ENCODE measurements at places on chromosomes 11 and 22.
A peak's percentile ranks its signal among the peaks of the same experiment; 100 is the strongest.

- no peak for DNase-seq
These were observed 23.0 kb upstream of the MAML2 start for GRCh38 chr11:96366024-96366423.

- DNase-seq, result no peak
These were observed 344.7 kb downstream of the BUD13 start for GRCh38 chr11:116427903-116428637.

DNA sequence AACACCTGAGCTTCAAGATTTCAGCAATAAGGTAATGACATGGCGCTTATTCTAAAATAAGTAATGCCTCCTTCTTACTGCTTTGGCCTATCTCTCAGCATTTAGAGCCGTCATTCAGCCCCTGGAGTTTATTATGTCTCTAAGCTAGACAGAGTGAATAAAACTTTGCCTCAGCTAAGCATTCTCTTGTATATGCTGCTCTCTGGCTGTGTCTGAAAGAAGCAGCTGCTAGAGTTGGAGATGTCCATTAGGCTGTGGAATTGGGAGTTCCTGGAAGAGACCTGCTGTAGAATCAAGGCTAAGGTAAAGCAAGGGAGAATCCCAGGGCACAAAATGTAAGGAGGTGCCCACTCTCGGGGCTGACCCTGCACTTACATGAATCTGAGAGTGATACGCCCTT is 35.5 kb upstream of the TTC12 start:
- no peak for DNase-seq

DNA sequence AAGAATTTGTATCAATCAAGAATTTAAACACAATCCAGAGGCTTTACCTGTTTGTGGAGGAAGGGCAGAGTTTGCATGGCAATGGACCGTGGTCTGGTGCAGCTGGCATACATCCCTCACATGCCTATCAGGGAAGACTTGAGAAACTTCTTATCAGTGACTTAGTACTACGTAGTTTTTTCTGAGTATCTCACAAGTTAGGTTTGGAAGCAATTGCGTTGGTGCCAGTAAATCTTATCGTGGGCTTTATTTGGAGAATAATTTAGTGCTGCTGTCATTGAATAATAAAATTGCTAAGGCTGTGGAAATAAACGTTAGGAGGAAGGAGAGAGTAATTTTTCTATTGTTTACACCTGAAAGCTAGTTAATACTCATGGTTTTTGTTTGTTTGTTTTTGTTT is 72.3 kb downstream of the PRMT3 start:
- no peak for DNase-seq

GRCh38 chr11:64661146-64661545 is 61.9 kb downstream of the NRXN2 start:
- no peak for DNase-seq

DNA sequence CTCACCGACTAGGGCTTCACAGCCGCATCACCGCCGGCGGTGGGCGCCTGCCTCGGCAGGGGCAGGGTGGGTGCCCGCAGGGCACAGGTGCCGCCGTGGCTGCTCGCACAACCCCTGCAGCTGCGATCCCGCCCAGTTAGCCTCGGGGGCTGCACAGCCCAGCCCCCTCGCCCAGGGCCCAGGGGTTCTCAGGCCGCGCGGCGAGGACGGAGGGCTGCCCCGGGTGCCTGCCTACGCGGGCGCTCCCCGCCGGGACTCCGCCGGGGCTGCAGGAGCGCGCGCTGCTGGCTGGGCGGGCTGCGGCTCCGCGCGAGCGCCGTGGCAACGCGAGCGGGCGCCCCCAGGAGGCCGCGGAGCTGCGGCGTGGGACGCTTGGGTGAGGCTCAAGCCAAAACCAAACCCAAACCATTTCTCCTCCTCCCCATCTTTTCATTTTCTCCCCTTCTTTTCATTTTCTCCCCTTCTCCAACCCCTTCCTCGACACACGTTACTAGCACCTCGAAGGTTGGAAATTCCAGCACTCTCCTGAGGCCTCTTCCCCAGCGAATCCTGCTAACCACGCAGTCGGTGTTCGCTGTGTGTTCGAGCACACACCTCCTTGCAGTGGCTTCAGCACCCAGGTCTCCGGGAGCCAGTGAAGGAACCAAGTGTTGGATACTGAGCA is at the start of gene MICAL3:
Gene MICAL3, minus strand, starts transcription at position 286 of the 664 bp plus-strand sequence. CDS start 117,749 bp downstream, outside the sequence.
- peak; percentile 89 for DNase-seq
